ENCODE measurements at places on chromosomes 16 and 17.

DNA sequence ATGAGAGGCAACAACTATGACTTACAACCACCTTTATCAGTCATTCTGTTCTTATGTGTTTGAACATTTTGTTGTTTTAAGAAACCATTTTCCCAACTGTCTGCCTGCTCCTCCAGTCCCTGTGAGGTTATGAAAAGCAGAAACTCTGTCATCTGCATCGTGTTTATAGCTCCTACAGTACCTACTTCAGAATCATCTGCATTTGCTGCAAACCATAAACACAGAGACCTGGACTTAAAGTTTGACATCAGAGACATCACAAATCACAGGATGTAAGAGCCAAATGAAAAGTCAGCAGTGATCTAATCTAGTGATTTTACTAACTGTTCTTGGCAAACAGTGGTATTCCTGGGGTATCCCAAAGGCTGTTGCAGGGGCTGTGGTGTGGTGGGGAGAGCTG is 55.2 kb downstream of the CDH11 start:
- DNase-seq: no peak

GRCh38 chr16:24430954-24431760 is 108.2 kb upstream of the RBBP6 start:
- no peak for DNase-seq

DNA sequence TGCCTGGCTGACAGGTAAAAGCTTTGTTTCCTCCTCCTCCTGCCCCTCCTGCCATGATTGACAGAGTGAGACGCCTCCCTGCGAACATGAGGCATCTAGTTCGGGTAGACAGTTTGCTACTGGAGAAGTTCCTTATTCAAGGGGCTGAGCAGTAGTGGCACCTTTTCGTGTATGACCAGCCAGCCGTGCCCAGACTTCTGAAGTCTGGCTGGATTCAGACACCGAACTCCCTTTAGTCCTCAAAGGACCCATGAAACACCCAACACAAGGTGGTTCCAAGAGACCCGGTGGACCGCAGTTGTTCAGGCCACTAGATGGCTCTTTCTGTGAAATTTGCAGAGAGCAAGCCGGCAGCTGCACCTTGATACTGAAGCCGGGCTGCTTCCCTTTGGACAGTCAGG is 192.8 kb downstream of the XYLT1 start:
- DNase-seq: no peak

DNA sequence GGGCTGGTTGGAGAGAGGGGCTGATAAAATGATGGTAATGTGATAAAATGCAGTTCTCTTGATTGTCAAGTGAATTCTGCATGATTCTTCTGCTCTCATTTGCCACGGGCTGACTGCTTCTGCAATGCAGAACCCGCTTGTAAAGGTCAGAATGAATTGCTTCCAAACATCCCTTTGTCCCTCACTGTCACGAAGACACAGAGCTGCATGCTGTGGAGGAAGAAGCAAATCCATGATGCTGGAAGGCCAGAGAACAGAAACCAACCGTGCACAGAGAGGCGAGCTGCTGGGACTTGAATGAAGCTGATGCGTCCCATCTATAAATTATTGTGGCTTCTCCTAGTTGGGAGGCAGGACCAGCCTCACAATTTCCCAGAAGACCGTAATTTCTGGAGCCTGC is 171.6 kb downstream of the PRKCB start:
- no peak for DNase-seq

GRCh38 chr17:78159575-78160158 is 8.7 kb upstream of the SYNGR2 start:
- DNase-seq: no peak

DNA sequence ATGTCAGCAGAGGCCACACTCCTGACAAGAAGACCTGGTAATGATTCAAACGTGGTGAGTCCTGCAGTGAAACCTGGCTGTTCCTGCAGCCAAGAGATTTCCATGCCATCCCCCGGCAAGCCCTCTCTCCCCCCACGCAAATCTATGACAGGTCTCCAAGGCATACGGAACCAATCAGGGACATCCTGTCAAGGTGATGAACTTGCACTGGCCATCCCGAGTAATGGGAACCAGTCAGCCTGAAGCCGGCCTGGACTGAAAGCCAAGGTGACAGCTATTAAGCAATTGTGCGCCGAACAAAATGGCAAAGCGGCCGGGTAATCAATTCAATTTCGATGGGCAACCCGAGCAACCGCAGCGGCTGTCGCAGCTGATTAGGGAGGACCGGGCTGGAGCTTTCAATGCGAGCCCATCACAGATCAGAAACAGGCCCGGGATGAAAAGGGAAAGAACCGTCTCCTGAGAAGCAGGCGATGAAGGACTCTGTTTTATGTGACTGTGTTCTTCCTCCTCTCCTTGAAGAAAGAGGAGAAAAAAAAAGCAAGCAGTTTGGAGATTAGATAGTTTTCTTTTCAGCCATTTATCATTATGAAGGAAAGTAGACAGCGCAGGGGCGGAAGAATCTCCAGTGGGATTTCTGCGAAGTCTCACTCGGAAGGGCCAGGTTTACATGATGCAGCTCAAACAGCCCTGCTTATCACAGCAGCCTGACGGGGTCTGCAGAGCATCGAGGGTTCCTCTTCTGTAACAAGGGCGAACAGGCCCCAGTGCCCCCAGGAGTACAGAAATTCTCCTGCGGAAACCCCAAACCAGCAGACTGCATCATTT is 35.2 kb downstream of the TBX4 start:
- no peak for DNase-seq

DNA sequence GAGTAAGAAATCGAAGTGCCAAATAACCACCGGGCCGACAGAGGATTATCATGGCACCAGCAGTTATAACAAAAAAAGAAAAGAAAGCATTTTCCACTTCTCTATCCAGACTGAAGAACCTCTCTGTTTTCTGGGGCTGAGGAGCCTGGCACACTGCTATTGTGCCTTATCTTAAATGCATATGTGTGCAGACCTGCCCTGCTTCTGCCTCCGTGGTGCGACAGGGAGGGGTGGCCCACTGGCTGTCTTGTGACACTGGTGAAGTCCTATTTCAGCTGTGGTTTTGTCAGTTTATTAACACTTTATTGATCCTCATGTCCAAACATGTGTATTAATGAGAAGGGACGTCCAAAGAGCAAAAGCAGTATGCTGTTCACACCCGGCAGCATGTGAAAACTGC is 55.4 kb downstream of the CDK5R1 start:
- no peak for DNase-seq

DNA sequence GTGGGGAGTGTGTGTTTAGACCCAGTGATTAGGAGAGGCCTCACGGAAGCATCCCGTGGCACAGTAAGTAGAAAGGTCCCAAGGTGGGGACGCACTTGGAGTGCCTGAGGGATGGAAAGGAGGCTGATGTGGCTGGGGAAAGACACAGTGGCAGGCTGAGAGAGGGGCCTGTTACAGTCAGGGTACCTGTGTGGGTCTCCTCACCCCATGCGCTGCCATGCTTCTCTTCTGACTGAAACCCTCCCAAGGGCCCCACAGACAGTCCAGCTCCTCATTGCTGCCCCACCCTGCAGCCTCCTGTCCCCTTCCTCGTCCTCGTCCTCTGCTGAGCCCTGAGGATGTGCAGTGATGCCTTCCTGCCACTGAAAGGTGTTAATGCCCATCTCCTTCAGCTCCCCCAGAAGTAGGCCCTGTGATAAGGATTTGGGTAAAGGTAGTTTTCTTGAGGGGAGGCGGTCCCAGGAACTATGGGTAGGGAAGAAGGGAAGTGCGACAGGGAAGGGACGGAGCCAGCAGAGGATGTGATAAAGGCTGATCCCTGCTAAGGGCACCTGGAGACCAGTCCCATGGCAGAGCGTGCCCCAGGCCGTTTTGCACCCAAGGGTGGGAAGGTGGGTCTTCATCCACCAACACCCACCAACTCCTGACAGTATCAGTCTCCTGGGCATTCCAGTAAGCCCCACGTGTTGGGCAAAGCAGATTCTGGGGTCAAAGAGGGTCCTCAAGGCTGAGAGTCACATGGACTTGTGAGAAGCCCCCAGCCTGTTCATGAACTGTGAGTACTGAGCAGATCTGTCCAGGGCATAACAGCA is 237.2 kb downstream of the GSG1L start:
- DNase-seq: no peak

- DNase-seq: no peak
Measured at GRCh38 chr17:76131051-76131691, 9.9 kb downstream of the FOXJ1 start.

DNA sequence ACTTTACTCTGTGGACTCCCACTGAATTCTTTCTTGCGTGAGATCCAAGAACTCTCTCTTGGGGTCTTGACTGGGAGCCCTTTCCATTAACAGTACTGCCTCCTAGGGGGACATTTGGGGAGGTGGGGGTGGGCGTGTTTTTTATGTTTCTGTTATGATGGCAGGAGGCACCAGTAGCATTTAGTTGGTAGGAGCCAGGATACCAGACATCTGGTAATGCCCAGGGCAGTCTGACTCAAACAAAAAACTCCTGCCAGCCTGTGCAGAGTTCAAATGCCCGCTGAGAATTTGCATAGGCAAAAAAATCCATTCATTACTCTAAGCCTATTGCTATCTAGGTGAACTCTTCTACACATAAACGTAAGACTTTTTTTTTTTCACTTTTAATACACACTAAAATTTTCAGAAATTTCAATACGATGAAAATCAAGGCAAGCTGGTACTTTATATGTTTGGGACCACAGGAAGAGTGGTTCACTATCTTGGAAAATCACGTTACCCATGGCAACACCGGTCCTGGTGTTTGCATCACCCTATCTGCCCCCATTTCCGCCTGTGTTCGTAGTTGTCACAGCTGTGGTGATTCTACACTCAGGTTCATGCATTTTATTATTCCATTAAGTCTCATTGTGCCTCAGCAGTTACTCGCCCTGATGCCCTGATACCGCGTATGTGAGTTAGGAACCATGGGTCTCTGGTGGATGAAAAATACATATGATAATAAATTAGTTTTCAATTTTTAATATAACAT is 121.1 kb upstream of the XYLT1 start:
- no peak for DNase-seq

GRCh38 chr17:13484020-13484419 is 117.7 kb downstream of the HS3ST3A1 start:
- no peak for DNase-seq

DNA sequence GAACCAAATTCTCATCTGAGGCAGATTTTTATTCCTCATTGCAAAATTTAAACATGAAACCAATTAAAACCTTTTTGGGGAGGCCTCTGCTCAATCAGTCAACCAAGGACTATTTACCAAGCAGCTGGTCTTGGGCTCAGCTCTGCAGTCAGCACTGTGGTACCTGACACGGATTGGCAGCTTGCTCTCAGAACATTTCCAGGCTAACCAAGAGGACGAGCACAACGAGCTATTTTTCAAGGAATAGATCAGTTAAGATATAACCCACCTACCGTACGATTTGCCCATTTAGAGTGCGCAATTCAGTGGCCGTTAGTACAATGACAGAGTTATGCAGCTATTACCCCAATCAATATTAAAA is 26.4 kb upstream of the KLHDC4 start:
- DNase-seq: no peak

DNA sequence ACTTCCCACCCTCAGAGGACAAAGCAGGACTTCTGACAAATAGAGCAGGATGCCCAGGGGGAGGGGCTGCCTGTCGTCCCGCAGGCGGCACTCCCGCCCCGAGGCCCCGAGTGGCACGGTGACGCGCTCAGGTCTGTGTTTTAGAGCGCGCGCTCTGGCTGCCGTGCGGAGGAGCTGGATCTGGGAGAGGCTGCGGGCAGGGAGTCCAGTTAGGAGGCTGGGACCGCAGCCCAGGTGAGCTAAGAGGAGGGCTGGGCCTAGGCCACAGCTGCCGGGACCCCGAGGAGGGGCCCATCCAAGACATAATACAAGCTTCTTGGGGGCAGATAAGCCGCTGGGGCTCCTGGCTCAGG is 6.4 kb downstream of the DOC2A start:
- no peak for DNase-seq

- DNase-seq: no peak
Measured at GRCh38 chr16:84650062-84650991, 2.0 kb downstream of the KLHL36 start.

- DNase-seq: no peak
Measured at GRCh38 chr16:87951552-87952538, 611 bp downstream of the BANP start.

DNA sequence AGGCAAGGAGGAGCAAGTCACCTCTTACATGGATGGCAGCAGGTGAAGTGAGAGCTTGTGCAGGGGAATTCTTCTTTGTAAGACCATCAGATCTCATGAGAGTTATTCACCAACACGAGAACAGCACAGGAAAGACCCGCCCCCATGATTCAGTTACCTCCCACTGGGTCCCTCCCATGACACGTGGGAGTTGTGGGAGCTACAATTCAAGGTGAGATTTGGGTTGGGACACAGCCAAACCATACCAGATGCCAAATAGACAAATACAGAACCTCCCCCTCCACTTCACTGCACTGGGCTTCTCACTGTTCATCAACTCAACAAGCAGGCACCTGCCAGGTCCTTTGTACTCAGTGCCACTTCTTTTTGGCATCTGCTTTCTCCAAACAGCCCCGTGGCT is 100.2 kb downstream of the WSCD1 start:
- no peak for DNase-seq

DNA sequence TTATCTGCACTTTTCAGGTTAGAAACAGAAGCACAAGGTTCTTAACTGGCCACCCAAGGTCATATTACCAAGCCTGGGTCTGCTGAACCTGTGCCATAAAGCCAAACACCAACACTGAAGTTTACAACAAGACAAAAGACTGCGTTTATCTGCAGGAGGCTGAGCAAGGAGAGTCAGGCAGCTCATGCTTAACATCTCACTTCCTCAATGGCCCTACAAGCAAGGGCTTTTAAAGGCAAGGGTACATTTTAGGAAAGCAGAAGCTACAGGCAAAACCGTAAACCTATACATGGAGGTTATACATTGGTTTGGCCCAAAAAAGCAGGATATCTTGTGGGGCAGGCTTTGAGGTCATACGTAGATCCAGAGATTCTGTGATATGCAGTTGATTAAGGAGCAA is 91.2 kb downstream of the GNAO1 start:
- no peak for DNase-seq

- no peak for DNase-seq
Measured at GRCh38 chr17:43315858-43316521, 82.2 kb upstream of the RNU2-1 start.

DNA sequence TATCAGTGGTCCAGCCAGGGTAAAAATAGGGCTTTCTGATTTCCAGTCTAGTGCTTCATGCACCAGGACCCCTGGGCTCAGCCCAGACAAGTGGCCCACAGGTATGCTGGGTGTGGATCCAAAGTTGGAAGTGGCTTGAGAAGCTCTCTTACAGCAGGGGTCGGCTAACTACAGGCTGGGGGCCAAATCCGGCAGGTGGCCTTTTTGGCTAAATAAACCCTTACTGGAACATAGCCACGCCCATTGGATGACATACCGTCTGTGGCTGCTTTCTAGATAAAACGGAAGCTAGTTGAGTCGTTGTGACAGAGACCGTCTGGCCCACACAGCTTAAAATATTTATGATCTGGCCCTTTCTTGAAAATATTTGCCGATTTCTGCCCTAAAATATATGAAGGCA is 119.0 kb upstream of the CDC42EP4 start:
- no peak for DNase-seq

GRCh38 chr16:720990-721764 is at the start of gene ANTKMT:
TSS of gene ANTKMT (plus strand) at chr16:721146. CDS start at chr16:721275, 129 bp downstream.
- DNase-seq: no peak

- DNase-seq: no peak
Measured at GRCh38 chr17:5282642-5283217, 646 bp downstream of the RABEP1 start.

- no peak for DNase-seq
Measured at GRCh38 chr17:47620503-47621245, 29.0 kb upstream of the KPNB1 start.

GRCh38 chr16:73483934-73484711 is 436.2 kb upstream of the ZFHX3 start:
- no peak for DNase-seq
